ENCODE measurements at places on chromosomes 12 and 14. TPM values are rescaled to one million over a fixed set of nuclear protein-coding genes. Genes with fewer than 3 reads are reported as not detected.

The KRT85 gene
- not detected for total RNA-seq

The PKP2 gene
- total RNA-seq, result 9.9 TPM

The KCNH3 gene
- total RNA-seq, result 4.3 TPM

The PRR4 gene
- 1.4 TPM for total RNA-seq

The ACRBP gene
- total RNA-seq, result 0.15 TPM

The LALBA gene
- total RNA-seq, result not detected

The KLRC4 gene
- not detected for total RNA-seq

The LAG3 gene
- not detected for total RNA-seq

The TSPAN19 gene
- total RNA-seq, result 0.15 TPM
